Right lobe of liver (tissue), 6 donors: ENCODE measurements at places on chromosomes 7 and 10.
A peak's percentile ranks its signal among the peaks of the same experiment; 100 is the strongest.

DNA sequence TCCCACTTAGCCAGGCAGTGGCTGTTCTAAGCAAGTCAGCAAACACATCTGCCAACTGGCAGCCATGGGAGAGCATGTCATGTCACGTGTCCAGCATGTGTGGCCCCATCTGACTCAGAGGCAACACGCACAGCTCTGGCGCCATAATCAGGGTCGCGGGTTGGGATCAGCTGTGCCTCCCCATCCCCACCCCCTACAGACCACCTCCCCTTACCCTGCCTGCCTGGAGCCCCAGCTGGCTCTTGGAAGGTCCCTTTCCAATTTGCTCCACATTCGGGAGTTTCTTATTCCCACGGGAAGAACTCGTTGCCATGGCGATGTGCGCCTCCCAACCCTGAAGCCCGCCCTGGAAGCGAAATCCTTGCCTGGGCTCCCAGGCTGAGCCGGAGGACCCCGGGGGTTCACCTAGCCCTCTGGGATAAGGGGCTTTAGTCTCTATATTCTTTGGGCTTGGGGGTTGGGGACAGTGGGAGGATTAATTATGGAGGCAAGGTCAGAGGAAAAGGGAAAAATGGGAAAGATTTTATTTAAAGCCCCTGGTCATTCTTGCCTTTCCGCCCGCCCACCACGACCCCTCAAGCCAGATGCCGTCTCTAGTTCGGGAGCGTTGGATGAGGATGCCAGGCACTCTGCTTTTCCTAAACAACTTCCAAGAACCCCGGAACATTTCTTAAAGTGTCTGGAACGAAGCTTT is 283.7 kb downstream of the ZEB1 start:
- DNase-seq: peak; percentile 46

- DNase-seq: no peak
Measured at GRCh38 chr10:88725798-88726197, 19.7 kb downstream of the LIPK start.

DNA sequence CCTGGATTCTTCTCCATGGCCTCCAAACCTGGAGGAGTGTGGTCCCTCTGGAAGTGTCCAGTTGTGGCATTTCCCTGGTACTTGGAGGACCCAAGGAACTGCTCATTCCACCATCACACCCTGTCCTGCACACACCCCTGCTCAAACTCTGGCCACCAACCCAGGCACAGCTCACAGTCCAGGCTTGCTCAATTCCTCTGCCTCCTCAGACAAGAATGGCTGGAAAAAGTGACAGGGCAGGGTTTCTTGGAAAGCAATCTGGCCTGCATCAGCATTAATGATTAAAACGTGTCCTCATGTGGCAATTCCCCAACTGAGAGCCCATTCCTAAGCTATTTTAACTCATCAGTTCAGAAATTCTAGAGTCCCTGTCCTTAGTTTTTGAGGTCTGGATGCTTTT is 17.2 kb upstream of the TPST1 start:
- DNase-seq: peak; percentile 91

DNA sequence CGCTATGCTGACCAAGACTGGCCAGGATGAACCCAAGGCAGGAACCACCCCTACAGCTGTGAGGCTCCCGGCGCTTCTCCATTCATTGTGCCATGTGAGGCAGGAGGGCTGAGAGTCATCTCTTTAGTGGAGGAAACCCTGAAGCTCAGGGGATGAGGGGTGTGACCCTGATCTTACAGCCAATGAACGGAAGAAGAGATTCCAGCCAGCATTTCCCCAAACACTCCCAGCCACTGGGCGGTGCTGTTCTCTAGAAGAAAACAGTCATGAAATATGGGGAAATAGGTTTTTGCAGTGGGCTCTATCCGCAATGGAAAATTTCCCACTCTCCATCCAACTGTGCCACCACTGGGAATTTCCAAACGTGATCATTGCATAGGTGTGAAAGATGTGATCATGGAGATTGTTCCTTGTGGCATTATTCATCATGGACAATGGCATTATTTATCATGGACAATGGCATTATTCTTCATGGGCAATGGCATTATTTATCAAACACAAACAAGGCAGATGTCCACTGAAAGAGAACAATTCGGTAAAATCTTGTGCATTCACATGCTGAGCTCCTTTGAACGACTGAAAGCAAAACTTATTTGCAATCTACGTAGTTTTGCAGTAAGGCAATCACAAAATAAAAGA is 14.0 kb upstream of the SLC18A2 start:
- DNase-seq: no peak

DNA sequence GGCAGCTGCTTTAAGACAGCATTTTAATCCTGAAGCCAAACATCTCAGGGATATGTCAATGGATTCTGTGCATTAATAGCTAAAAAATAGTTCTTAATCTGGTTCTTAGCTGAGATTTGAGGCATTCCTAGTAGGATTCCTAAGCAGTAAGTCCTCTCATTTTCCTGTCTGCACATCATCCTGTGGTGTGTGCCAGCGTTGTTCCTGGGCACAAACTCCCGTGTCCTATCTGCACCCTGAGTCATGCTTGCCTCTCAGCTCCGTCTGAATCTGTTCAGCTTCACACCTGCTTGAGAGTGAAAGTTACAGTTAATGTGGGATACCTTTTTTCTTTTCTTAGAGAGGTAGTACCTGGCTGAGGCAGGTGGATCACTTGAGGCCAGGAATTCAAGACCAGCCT is 19.5 kb downstream of the BAG3 start:
- no peak for DNase-seq

- DNase-seq: no peak
Measured at GRCh38 chr10:123838596-123839310, 52.9 kb downstream of the CPXM2 start.
